Pancreas (tissue), 10 donors: ENCODE measurements at places on chromosomes 16 and 17.

- no peak for DNase-seq
Measured at GRCh38 chr17:8475781-8476180, 40.1 kb downstream of the NDEL1 start.

DNA sequence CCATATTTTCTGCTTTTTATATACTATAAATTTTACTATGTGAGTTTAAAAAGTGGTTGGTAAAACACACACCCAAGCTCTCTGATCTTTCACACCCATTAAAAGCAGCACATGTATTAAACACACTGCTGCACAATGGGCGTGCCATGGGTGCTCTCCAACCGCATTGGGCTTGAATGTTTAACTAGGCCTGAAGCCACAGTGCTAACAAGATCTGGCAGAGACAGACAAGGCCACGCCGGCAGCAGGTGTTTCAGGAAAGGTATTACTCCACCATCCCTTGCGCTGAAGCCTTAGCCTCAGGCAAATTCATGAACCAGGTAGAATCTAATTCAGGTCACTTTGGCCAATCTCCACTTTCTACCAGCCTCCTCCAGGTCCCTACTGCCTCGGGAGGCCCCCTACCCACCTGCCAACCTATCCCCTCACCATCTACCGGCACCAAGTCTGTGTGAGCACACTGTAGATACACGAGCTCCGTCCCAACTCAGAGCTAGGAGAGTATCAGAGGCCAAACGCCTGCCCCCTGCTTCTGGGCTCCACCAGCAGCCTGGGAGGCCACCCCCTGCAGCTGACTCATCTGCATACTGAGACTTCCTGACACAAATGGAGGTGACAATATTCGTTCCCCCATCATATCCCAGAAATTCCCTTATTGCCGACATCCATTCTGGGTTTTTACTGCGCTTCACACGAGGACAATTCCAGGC lies 95.0 kb downstream of the ADCY9 start:
- peak; percentile 84 for DNase-seq

DNA sequence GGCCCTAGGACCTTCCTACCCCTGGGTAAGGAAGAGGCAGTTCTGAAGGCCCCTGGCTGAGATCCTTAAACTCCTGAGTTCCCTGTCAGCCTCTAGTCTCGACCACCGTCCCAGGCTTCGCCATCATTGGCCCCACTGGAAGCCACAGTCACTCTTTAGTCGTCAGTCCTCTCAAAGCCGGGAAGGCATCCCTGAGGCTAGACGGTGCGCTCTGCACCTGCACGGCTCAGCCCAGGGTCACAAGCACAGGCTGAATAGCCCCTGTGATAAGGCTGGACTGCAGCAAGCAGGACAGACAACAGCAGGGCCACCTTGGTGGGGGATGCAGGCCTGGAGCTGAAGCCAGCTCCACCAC lies 3.3 kb upstream of the HEXIM1 start:
- no peak for DNase-seq

GRCh38 chr17:39923836-39924690 lies 3.3 kb downstream of the ORMDL3 start:
- DNase-seq, result no peak

GRCh38 chr17:48928876-48929811 lies 15.5 kb downstream of the SNF8 start:
- DNase-seq, result no peak

DNA sequence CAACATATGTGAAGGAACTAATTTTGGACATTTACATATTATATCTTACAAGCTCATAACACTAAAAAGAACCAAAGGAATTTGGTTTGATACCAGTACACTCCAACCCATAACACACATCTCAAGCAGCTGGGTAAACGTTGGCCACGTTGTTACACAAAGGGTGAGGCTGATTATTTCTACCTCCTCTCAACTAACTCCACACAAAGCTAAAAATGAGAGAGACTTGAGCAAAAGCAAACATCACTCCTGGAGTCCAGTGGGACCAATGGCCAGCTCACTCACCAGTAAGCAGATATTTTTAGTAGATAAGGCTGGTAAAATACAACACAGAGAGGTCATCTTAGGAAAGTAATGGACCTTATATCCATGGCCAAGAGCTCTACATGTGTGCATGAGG lies 207.6 kb downstream of the MRTFB start:
- no peak for DNase-seq

DNA sequence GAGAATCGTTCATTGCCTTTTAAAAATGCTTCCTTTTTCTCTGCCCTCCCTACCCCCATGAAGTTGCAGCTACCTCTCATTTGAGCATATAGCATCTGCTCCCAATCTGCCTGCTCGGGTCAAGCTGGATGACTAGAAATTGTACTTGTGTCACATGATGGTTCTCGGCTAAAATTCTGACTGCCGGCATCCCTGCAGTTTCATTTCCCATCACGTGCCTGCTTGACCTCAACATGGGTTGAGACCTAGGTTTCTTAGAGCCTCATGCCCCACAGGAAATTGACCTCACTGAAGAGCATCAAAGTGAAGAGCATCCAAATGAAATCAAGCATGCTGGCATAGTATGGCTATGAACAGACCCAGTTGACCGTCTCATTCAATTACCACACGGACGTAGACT lies 581.6 kb upstream of the PSMD7 start:
- DNase-seq, result no peak

DNA sequence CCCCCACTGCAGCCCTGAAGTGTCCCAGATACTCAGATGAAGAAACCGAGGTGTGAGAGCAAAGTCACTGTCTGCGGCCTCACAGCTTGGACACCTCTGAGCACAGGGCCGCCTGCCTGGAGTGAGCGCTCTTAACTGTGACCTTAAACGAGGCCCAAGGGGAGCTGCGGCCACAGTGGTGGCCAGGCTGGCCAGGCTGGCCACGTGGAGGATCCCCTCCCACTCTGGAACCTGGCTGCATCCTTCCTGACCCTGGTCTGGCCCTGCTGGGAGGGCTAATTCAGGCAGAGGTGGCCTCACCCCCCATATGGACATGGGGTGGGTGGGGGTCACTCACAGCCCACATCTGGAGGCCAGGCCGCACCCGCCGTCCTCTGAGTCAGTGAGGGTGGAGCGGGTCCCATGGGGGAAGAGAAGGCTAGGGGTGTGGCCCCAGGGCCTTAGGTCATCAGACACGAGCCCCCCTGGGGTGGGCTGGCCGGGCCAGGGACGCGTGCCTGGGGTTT lies 6.6 kb downstream of the VASN start:
- DNase-seq, result no peak

DNA sequence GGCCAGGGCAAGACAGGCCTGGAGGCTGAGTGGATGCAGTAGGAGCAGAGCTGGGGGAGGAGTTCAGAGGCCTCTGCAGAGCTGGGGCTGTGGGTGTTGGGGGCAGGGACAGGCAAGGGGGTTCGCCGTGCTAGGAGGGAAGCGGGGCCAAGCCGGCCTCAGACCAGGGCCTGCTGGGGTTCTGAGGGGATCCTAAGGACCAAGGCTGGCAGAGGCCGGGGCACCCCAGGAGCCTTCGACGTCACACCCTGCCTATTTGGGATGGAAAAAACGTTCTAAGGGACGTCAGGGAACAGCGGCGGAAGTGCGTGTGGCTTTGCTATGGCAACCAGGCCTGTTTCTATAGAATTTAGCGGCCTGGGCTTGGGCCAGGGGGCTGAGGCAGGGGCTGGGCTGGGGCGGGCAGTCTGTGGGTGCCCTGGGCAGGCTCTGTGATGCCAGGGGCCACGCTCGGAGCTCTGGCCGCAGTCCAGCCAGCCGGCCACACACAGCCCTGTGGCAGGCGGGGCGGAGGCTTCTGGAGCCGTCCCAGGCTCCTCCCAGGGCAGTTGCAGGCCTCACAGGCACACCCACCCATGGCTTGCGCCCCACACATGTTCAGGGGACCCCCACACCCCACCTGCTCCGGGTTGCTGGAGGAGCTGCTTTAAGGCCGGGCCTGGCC lies 3.7 kb downstream of the TRAF7 start:
- DNase-seq, result no peak

DNA sequence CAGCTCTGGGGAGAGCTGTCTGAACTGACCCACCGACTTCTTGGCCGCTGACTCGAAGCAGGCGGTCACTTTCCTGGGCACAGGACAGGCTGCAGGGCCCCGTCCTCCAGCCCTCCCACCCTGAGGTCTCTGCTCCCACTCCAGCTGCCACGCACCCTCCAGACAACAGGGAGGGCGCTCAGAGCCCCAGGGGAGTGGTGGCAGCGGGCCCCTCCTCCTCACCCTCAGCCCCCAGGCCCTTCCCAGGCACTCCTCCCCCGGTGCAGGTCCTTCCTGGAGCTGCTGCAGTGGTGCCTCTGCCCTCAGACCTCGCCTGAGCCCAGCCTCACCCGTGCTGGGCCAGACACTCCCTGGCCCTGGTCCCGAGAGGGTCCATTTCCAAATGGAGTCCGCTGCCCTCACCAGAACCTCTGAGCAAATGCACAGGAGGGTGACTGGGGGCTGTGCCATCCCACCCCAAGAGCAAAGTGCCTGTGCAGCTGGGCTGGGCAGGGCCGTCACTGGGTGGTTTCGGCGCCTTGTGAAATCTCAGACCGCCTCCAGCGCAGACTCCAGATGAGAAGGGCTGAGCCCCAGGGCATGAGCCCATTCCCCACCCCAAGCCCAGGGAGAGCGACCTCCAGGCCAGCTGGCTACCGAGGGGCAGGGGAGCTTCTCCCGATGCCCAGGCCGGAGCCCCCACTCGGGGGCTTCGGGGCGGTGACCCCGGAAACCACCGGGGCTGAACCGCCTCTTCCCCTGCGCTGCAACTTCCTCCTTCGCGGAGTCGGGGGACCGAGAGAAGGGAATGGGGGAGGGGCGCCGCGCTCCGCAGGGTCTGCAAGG lies 717 bp downstream of the CYBA start:
- peak; percentile 67 for DNase-seq

GRCh38 chr17:76922084-76922483 lies 53.9 kb downstream of the MGAT5B start:
- DNase-seq, result no peak

DNA sequence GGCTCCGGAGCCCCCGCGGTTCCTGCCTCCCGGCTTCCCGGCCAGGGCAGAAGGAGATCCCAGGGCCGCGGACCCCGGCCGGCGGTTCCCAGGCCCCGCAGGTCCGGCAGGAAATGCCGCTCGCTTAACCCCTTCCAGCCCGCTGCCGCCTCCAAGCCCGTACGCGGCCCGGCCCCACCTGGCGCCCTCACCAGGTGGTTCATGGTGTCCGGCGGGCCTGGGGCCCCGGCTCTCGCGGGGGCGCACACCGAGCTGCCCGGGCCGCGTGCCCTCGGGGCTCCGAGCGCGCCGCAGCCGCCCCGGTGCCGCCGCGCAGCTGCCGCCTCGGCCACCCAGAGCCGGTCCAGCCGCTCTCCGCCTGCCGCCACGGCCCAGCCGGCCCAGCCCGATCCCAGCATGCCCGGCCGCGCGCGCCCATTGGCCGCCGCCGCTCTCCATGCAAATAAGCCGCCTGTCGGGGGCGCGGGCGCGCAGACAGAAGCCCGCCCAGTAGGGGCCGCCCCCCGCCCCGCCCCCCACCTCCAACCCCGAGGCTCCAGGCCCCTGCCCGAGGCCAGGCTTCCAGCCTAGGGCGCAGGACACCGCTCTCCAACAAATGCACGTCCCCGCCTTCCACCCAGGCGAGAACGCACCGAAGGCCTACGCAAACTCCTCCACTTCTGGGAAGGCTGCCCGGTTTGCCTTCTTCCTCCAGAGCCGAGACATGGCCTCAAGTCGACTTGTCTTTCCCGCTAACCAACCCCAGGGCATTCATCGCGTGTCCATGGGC lies at the start of gene BCAR1:
Gene BCAR1, minus strand, starts transcription at position 345 of the 769 bp plus-strand sequence. Its CDS starts 142 bp downstream, at position 203.
- DNase-seq, result peak; percentile 92

GRCh38 chr17:7880076-7880868 lies 8.3 kb upstream of the CHD3 start:
- DNase-seq, result no peak

DNA sequence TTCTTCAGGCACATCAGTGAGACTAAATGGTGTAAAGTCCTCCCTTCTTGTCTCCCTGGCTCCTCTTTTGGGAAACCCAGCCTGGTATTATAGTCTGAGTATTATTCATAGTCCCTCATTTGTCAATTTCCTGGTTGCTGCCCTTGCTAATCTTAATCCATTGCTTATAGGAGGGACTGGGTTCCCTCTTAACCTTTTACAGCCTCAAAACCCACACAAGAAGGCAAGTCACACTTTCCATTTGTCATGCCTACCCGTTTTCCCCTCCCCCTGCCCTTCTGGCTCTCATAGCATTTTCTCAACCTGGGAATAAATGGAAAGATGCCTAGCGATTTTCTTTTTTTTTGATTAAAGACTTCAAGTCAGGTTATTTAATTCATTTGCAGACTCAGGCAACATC lies 124.8 kb downstream of the MAP2K6 start:
- DNase-seq, result no peak

- DNase-seq, result no peak
Measured at GRCh38 chr16:84303516-84303915, 8.8 kb downstream of the WFDC1 start.
